ENCODE measurements at places on chromosomes 2 and 18. TPM values are rescaled to one million over a fixed set of nuclear protein-coding genes. Genes with fewer than 3 reads are reported as not detected.
A peak's percentile ranks its signal among the peaks of the same experiment; 100 is the strongest.

DNA sequence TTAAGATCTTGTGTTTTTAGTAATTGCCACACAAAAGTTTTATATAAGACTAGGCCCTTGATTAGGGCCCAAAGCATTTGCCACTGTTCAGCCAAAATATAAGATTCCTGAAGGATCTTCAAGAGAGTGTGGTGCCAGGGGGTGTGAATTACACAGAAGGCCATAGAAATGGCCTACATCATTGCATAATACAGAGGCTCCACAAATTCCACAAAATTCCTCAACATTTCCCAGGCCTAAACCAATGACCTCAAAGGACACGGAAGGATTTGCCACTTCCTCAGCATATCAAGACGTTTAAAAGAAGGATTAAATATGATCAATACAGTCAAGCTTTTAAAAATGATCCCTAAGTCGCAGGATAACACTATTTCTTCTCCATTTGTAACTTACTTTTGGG is 24.1 kb downstream of the COL6A3 start:
- no peak for DNase-seq

DNA sequence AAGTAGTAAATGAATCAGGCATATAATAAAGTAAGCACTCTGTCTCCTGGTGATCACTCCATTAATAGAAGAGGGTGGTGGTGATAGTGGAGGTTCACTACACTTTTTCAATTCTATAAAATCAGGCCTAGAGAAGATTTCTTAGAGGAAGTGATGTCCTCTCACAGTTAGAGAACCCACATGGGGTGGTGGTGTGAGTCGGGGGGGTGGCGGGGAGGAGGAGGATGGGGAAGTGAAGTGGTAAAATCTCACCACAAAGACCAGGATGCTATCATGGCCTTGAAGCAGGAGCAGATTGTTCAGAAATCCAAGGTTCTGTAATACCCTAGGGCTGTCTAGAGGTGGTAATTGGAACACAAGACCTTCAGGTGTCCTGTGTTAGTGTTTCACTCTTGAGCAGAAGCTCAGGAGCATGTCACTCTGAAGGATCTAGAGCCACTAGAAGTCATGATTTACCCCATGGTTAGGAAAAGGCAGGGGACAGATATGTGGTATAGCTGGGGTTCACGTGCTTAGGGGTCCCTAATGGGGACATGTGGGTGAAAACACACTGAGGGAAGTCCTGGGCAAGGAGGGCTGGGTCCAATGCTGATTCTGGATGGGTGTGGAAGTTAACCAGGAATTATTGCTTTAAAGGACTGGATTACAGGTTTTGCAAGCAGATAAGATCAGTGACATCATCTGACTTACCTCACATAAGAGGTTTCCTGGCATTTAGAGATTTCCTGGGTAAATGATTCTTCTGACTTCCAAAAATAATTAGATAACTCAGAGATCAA is 31.0 kb downstream of the RNF125 start:
- DNase-seq = peak; percentile 66

- no peak for DNase-seq
Measured at GRCh38 chr2:28633204-28633603, 118.4 kb upstream of the PPP1CB start.

DNA sequence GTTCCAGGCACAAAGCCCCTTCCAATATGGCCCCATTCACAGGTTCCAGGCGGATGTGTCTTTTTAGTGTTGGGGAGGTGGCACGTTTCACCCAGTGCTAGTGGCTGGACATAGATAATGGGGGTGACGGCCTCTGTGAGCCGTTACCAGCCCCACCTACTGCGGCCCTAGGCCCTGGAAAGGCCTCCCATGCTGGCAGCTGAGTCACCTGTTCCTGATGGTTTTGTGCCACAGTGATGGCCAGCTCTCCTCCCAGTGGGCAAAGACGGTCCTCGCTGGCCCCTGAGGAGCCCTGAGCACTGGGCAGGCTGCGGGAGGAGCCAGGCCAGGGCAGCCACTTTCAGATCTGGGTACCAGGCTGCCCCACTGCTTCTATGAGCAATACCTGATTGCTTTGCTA is 40.0 kb upstream of the GPC1 start:
- DNase-seq = no peak

- no peak for DNase-seq
Measured at GRCh38 chr2:9215680-9216079, 9.1 kb downstream of the ASAP2 start.

DNA sequence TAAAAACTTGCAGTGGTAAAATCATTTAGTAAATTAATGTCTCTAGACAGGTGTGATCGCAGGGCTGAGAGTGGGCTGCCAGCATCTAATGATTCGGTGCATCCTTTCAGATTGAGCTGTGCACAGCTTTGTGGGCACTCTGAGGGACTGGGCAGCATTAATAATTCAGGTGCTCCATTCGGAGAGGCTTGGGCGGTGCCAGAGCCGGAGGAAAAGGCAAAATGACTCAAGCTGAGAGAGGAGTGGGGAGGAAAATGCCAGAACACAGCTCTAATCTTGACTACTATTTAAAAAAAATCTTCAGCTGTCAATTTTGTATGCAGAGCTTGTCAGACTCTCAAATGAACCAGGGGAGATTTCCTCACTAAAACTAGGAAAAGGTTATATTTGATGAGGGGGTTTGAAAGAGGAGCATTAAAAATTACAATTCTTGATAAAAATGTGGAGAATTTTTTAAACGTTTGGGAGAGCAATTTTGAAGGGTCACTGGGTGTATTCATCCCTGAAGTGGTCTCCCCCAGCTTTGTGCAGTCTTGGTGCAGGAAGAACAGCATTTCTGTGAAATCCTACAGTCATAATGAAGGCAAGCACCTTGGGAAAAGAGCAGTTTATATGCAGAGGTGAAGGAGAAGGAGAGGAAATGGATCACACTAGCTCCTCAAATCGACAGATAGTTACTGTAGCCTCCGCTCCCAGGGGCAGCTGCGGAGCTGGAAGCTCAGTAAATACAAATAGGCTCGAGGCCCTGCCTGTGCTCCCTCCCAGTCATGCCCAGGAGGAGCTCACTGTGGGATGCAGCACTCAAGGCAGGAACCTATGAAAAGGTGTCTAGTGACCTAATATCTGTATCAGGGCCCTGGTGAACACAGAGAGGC is 535.4 kb upstream of the RAB6C start:
- no peak for DNase-seq

The GAREM2 gene
- 0.46 TPM for total RNA-seq

The KIF1A gene
- 0.15 TPM for total RNA-seq

The RGPD4 gene
- total RNA-seq = not detected

The TXNDC2 gene
- not detected for total RNA-seq

The SGO2 gene
- 8.3 TPM for total RNA-seq

The VWC2L gene
- not detected for total RNA-seq

The CTDSP1 gene
- total RNA-seq = 96.6 TPM

The C2orf78 gene
- total RNA-seq = not detected

Measured in upper lobe of left lung (tissue), 6 donors.